ENCODE measurements at places on chromosomes 12 and 14.

DNA sequence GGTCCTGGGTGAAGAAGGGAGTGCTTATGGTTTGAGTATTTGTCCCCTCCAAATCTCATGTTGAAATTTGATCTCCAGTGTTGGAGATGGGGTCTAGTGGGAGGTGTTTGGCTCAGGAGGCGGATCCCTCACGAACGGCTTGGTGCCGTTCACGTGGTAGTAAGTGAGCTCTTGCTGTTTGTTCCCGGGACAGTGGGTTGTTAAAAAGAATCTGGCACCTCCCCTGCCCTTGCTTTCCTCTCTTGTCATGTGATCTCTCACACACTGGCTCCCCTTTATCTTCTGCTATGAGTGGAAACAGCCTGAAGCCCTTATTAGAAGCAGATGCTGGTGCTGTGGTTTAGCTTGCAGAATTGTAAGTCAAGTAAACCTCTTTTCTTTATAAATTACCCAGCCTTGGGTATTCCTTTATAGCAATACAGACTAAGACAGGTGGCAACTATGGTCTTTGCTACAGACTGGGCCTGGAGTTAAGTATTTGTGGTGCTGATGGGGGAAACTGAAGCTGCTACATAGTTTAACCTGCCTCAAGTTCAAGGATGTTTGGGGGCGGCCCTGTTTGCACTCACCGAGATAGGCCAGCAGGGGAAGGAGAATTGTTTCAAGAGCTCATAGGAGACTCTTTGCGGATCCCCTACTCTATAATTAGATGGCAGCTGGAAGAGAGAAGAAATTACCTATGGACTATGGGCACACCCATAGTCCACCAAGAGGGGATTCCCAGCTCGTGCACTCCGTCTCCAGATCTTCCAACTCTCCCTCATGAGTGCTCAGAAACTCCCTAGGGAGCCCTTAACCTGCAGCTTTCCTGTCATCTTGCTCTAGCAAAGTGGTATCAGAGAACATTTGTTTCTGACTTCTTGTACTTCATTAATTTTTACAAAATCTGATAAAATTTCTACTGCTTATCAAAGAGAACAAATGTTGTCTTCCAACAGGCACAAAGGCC, 164.6 kb downstream of the SLC15A5 start:
- no peak for ATAC-seq

GRCh38 chr12:47370421-47370820, 290.7 kb upstream of the AMIGO2 start:
- ATAC-seq, result no peak

- ATAC-seq, result no peak
Observed at GRCh38 chr12:123049398-123050240, 69.1 kb downstream of the ARL6IP4 start.

DNA sequence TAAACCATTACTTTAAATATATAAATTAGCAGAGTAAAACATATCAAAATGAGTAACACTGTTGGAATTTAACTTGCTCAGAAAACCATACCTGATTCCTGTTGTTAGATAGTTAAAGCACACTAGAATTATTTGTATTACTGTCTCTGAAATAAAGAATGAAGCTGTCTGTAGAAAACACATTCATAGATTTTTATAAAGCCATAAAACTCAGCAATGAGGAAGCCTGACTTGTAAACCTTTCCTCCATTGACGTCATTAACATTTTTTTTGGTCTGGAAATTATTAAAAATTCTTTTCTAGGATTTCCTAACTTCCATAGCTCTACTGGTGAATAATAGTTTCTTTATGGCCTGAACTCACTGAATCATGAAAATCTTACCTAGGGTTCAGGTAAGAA, 147.6 kb downstream of the BRMS1L start:
- ATAC-seq, result no peak

- ATAC-seq, result no peak
Observed at GRCh38 chr14:57071639-57072038, 197.1 kb downstream of the EXOC5 start.

DNA sequence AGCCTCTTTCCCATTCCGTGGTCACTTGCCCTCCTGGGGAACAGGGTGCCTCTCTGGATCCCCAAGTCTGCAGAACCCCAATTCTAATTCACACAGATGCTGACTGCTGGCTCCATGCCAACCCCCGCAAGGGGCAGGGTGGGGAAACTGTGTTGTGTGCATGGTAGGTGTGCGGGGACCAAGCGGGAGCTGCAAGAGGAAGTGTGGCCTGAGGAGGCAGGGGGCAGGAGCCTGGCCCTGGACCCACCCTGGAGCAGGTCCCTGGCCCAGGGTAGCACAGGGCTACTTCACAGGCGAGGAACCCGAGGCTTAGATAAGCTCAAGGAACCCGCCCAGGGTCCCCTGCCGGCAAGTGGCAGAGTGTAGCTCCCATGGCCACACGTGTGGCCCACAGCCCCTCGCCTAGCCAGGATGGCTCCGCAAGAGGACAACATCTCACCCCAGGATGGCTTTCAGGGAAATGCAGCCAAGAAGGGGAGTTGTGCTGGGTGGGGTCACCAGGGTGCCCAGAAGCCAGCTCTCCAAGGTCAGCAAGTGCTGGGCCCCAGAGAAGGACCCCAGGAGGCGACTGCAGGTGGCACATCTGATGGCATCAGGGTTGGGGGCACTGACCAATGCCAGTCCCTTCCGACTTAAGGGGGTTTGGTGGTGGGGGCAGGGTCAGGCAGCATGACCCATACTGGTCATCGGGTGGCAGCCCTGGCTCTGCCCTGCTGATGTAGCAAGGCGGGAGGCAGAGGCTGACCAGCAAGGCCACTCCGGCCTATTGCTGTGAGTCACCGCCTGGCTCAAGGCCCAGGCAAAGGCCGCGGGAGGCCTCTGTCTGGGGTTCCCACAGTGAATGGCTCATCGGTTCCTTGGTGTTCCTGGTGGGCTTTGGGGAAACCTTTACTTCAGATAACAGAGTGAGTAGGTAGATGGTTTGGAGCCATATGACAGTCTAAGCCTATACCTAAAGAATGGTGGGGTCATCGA, 37.3 kb upstream of the EML1 start:
- no peak for ATAC-seq

DNA sequence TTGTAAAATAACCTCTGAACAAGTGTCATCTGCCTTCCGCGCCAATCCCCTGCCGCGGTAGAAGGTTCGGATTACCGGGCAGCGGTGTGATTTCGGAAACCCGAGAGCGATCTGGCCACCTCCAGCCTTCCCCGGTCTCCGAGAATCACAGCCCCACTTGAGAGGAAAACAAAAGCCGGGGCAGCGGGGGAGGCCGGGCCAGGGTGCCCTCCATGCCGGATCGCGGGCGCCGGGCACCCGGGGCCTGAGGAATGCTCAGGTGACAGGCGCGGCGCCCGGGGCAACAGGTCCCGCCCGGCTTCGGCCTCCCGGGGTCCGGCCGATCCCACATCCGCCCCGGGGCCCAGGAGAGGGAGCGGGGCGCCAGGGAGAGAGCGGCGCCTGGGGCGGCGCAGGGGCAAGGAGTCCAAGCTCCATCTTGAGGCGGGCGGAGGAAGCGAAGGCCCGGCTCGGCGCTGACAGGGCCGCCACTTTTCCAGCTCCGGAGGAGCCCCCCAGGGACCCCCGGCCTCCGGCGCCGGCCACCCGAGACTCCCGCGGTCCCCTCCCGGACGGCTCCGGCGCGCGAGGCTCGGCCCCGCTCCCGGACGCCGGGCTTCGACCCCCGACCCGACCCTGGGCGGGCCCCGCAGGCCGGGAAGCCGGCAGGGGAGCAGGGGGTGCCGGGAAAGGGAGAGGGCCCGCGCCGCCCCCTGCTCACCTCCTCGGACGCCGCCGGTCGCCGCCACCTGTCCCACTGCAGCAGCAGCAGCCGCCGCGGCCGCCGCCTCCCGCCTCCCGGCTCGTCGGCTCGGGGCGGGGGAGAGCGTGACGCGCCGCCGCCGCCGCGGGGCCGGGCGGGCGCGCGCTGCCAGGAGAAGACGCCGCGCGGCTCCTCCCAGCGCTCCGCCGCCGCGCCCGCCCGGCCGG, at the start of gene CLIP1:
Gene CLIP1, minus strand, starts transcription at position 849 of the 909 bp plus-strand sequence. CDS start 42,217 bp downstream, outside the sequence.
- ATAC-seq, result peak; percentile 74

DNA sequence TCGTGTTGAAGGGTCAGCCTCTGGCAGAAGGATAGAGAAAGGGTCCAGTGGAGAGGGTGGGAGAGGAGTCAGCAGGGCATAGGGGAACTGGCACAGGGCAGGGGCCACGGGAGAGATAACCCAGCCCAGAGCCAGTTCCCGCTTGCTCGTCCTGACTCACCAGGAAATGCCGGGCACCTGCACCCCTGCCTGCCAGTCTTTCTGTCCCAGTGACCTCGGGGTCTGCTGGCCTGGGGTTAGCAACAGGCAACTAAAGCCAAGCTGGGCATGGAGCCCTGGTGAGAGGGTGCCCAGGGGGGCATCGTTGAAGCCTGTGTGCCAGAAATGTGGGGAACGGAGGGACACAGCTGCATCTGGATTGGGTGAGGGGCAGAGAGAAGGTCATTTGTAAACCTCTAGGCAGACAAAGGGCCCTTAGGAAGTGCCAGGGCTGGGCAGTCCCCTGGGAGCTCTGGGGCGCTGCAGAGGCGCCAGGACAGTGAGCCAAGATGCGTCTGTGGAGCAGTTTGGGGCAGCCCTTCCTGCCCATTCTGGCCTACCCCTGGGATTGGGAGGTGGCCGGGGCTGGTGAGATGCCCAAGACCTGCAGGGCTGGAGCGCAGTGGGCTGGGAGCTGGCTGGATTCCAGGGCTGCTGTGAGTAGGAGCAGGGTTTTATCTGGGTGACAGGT, 5.5 kb downstream of the TNFAIP2 start:
- no peak for ATAC-seq

GRCh38 chr14:92719890-92720323, 28.5 kb downstream of the LGMN start:
- no peak for ATAC-seq

GRCh38 chr14:101223561-101224162, 320.1 kb upstream of the RTL1 start:
- ATAC-seq, result no peak

DNA sequence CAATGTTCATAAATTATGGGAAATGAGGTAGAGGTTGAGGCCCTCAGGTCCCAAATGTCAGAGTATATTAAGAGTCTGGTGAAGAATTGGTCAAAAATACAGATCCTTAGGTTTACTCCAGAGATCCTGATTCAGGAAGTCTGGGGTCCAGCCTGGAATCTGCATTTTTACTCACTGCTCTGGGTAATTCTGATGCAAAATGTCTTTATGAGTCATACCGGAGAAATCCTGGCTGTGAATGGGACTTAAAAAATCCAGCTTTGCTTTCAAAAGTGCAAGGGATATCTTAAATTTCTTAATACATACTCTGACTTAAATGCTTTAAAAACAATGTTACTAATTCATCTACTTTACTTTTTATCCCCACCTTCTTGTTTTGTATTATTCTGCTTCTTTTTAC, 74.5 kb downstream of the FERMT2 start:
- ATAC-seq, result no peak

All from activated CD4-positive, CD25-positive, alpha-beta regulatory T cell treated with anti-CD3 and anti-CD28 coated beads, Interleukin-2, amount 50 U/mL, for 24 hours (primary cell).